ENCODE measurements at places on chromosomes 7 and 10.

GRCh38 chr10:78684947-78685346 lies 383.8 kb upstream of the ZMIZ1 start:
- DNase-seq: no peak

GRCh38 chr10:62048470-62048869 lies 147.0 kb downstream of the ARID5B start:
- DNase-seq: peak; percentile 39

GRCh38 chr7:64630496-64630895 lies 35.4 kb upstream of the ZNF107 start:
- no peak for DNase-seq

GRCh38 chr7:79165225-79165624 lies 288.2 kb downstream of the MAGI2 start:
- DNase-seq: no peak

GRCh38 chr7:13898957-13899670 lies 90.4 kb downstream of the ETV1 start:
- no peak for DNase-seq

DNA sequence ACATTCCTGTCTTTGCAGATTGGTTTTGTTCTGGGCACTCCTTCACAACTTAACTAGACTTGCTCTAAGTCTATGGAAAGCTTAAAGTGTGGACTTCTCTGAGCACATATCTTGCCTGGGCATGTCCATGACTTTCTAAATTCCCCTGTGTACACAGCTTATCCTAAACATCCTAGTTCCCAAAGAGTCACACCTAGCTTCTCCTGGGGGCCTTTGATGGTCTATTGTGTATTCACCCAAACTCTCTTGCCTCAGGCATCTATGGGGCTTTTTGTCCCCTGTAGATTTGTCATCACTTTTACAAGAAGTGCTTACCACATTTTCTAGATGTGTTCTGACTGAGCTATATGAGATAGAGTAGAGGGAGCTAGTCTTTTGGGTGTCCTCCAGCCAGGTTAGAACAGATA lies 12.2 kb upstream of the ZNF488 start:
- DNase-seq: no peak

GRCh38 chr7:29421010-29421956 lies 142.4 kb upstream of the PRR15 start:
- DNase-seq: no peak

DNA sequence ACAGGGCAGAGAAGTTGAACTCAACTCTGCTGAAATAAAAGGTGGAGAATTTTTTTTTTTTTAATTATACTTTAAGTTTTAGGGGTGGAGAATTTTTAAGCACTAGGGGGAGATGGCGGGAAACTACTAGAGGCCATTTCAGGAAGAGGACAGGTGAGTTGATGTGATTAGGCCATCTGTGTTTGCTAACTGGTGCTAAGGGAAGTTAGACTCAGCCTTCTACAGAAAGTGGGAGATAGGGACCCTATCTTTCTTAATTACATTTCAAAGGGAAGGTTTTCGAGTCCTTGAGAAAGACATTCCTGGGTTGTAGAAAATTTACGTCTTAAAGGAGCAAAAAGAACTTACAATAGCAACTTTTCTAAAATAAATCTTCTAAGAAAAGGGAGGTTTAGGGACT lies 124.8 kb downstream of the LHFPL3 start:
- DNase-seq: no peak

- no peak for DNase-seq
These were observed 50.3 kb downstream of the ICA1 start for GRCh38 chr7:8211725-8212096.

- DNase-seq: no peak
These were observed 43.7 kb downstream of the FAM53B start for GRCh38 chr10:124700293-124701037.

- no peak for DNase-seq
These were observed 67.3 kb downstream of the PTN start for GRCh38 chr7:137276189-137276588.

DNA sequence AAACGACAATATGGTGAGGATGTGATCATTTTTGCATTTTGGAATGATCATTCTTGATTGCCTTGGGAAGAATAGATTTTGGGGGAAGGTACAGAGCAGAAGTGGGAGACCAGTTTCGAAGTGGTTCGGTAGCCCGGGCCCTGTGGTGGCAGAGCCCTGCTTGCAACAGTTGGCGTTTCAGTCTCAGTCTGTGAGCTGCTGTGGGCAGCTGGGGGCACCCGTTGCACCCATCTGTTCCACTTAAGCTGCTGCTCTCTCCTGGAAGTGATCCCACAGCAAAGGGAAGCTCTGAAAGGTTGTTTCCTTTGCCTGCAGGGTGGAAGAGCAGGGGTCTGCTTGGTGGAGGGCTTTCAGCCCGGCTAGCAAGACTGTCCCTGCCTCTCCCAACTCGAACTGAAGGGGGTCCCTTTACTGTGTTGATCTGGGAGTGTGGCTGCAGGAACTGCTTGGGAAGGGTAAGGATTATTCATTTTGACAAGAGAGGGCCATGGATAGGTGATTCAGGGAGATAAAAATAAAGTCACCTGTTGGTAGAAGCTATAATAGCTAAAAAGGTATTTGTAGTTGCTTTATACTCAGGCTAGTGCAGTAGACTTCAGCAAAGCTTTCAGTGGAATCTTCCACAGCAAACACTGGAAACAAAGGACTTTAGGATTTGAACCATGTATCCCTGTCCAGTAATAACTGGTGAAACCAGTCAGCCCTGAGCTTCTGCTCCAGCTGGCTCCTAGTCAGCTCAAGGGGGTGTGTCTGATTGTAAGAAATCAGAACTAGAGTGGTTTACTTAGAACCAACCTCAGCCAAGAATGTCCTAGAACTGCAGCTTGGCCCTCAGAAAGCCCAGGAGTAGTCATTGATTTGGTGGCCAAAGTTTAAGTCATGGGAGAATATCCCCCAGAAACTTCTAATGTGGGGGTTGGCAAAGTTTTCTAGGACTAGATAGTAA lies 53.1 kb upstream of the PDCD4 start:
- DNase-seq: no peak

GRCh38 chr7:78499971-78500370 lies 701.4 kb downstream of the PHTF2 start:
- DNase-seq: no peak

GRCh38 chr10:119520283-119520682 lies 22.2 kb downstream of the RGS10 start:
- no peak for DNase-seq

- no peak for DNase-seq
These were observed 81.4 kb upstream of the IL6 start for GRCh38 chr7:22645418-22646181.

DNA sequence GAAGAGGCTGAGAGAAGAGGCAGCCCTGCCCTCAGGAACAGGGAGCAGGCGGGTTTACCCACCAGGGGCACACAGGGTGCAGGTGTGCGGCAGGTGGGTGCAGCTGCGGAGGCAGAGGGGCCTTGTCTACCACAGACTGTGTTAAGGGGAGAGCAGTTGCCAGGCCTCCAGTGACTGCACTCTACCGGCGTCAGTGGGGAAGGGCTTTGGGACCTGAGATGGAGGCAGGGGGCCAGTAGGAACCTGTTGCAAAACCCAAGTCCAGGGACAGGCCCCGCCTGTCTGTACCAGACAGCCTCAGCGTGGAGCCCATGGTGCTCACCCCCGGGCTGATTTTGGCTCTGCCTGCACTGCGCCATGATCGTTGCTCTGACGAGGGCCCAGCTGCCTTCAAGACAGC lies 507.6 kb upstream of the FOXK1 start:
- DNase-seq: no peak

DNA sequence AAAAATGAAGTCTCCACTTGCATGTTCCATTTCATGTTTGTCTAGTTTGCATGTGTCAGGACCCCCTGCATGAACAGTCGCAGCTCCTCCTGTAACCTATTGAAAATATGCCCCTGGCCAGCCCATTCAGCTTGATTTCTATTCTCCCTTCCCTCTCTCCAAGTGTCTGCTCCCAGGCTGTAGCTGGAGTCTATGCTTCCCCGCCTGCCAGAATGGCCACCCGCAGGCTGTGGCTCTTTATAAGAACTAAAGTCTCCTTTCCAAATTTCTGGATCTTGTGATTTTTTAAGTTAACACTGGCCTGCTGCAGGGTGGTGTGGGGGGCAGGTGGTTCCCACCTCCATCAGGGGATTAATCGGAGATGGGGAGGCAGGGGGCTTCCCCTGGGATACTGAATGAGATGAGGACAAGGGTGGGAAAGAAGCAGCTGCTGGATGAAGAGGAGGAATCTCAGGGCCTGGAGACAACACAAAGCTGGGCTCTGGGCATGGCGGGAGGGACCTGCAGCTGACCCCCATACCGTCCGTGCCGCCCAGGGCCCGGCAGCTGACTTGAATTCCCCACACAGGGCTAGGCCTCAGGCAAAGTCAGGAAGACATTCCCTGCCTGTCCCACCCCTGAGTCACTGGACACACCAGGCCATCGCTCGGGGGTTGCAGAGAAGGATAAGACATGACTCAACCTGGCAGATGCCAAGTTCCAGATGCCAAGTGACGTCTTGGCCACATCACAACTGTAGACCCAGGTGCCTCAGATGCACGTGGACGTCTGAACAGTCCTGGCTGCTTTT lies 399.5 kb upstream of the FOXK1 start:
- no peak for DNase-seq

GRCh38 chr7:128876586-128876977 lies 13.9 kb downstream of the ATP6V1F start:
- DNase-seq: no peak

GRCh38 chr7:107315716-107316220 lies 147.0 kb downstream of the HBP1 start:
- no peak for DNase-seq

- no peak for DNase-seq
These were observed 29.9 kb downstream of the CFAP43 start for GRCh38 chr10:104202231-104202630.

DNA sequence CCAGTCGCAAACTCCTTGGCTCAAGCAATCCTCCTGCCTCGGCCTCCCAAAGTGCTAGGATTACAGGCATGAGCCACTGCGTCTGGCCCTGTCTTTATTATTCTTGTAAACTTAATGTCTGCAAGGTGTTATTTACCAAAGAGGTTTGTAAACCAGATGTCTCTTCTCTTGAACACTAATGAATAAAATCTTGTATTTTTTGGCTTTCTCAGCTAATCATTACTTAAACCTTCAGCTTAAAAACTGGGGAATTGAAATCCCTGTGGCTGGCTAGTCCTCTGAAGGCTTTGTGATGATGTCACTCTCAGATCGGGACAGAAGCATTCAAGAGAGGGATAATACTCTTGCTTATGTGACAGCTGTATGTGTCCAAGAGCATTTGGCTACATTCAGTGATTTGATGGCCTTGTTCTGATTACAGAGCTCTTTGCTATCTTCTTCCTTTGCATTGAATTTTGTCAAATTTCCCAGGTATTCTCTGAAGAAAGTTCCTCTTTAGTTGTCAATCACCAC lies 130.3 kb downstream of the BICC1 start:
- DNase-seq: no peak

- no peak for DNase-seq
These were observed 259.5 kb upstream of the NPY start for GRCh38 chr7:24024276-24025068.

DNA sequence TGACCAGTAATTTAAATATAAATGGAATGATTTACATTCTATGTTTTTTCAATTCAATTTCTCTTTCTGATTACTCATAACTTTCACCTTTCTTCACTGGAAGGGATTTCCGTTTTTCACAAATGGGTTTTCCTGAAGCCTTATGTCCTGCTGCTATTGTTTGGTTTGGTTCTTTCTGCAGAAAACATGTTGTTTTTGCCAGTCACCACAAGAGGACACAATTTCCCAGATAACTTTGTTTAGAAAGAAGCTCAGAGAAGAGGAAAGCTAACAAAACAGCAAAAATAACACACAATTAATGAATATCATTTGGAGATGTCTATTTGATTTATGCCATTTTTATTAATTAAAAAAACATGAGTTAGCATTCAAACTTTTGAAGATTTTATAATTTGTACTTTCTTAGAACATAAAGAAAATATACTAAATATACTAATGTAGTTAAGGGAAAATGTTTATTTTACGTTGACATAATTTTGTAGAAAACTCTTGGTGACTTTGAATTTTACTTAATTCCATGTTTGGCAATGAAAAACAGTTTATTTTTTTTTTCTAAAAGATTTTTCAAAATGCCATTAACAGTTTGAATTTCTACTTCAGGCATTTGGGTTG lies 4.6 kb upstream of the TWIST1 start:
- DNase-seq: peak; percentile 13

DNA sequence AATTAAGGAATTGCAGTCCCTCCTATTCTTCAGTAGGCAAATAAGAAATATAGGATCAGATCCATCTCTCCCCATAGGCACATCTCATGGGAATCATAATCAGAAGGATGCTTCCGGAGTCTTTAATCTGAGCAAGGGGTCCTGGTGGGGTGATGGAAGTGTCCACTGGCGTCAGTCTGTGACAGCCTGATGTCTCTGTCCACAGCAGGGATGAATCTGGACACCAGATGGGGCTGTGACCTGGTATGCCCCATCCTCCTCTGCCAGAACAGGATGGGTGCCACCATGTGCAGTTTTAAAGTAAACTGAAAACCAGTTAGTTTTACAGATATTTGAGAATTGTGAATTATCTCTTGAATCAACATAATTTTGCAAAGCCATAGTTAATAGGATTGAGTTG lies 148.7 kb downstream of the C1GALT1 start:
- no peak for DNase-seq

GRCh38 chr10:73183667-73184281 lies 15.9 kb downstream of the FAM149B1 start:
- no peak for DNase-seq

DNA sequence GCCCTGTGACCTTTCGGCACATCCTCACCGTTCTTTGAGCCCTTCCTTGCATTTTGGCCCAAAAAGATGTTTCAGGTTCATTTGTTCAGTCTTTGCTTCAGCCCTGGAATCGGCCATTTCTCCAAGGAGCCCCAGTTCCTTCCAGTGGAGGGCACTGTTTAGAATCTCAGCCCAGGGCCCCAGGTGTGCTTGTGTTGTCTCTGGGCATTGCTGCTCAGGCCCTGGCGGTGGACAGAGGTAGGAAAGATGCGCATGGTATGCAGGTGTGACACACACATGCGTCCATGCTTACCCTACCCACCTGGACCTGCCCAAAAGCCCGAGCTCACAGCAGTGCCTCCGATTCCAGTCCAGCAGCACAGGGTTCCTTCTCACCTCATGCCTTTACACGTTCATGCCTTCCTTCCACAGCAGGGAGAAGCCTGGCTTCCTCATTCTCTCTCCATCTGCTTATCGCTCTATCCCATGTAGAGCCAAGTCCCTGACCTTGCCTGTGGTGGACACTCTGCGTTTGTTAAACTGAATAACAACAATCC lies 70.6 kb downstream of the LHPP start:
- no peak for DNase-seq
